ENCODE measurements at places on chromosomes 13 and 19.

GRCh38 chr13:40341096-40341471 lies 325.4 kb downstream of the FOXO1 start:
- DNase-seq, result peak; percentile 25

DNA sequence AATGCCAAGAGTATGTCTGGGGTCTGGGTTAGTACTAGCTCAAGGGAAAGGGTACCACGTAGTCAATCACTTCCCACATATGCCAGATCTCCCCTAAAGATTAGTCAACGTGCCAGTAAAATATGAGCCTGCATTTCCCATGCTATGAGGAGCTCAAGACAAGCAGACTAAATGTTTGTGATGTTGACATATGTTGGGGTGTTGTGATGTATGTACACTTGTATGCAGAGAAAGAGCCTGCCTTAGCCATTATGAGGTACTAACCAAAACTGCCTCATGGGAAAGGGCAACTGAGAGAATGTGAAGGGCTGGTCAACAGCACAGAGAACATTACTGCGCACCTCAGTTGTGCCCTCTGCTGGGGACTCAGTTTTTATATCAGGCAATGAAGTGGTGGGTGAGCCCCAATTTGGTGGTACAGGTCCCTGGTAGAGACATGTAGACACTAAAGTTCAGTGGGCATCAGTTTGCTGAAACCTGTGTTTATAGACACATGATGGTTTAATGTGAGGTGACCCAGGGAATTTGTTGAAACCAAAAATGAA lies 287.0 kb downstream of the DCT start:
- DNase-seq, result no peak

DNA sequence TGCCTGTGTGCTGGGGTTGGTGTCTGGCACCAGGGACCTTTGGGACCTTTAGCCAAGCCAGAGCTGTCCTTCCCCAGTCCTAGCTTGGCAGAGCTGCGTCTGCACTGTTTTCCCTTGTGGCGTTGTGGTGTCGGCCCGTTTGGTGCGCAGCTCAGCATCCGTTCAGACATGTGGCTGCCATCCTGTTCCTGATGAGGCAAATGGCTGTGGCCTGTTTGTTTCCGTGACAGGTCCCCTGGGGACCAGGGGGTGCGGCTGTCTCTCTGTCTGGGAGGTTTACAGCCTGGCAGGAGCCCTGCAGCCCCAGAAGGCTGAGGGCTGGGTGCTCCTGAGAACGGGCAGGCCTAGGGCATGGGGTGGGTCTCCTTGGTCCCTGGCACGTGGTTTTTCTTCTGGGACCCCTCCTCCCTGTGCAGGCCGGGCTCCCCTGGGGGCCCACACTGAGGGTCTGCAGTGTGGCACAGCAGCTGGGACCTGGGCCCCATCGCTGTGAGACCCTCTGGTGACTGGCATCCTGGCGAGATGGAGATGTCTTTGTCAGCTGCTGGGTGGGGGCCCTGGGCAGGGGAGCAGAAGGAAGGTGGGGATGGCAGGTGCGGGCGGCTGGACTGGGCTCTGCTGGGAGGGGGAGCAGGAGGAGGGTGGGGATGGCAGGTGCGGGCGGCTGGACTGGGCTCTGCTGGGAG lies 4.0 kb downstream of the SPPL2B start:
- DNase-seq, result no peak

- no peak for DNase-seq
Observed at GRCh38 chr13:91144054-91144453, 203.4 kb upstream of the MIR17HG start.

DNA sequence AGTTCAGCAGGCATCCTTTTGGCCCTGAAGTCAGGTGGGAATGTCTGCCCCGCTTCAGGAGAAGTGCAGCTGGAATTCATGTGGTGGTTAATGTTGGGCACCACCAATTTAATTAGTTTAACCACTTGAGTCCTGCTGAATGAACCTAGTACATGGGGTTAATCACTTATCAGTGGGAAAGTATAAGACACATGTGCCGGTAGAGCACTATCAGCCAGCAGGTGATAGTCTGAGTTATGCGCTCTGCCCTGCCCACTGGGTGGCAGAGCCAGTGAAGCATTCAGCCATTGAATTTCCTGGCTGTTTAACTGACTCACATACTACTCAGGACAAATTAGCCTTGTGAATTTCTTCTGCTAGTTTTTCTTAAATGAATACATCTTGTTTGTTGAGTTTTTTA lies 789.7 kb upstream of the PRR20A start:
- DNase-seq, result no peak

- DNase-seq, result no peak
Observed at GRCh38 chr19:16018106-16018755, 58.1 kb upstream of the TPM4 start.

DNA sequence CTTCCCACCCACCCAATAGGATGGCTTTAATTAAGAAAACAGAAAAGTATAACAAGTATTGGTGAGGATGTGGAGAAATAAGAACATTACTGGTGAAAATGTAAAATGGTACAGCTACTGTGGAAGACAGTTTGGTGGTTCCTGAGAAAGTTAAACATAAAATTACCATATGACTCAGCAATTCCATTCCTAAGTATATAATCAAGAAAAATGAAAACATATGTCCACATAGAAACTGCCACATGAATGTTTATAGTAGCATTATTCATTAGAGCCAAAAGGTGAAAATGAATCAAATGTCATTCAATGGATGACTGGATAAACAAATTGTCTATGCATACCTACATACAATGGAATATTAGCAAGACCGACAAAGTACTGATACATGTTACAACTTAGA lies 16.9 kb downstream of the DZIP1 start:
- no peak for DNase-seq

DNA sequence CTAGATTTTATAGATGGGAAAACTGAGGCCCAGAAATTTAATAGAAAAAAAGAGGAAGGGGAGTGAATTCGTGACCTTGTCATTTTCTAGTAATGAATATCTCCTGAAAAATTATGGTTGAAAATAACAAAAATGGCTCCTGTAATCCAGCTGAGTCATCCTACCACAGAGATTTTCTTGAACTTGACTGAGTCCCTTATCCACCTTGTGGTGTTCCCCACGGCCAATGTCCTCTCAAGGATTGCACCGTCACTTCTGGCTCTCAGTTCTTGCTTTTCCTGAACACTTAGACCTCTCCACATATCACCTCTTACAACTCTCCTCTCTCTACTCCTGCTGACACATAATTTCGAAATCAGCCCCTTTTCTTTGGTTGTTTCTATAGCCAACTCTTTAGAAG lies 1.2 kb upstream of the KATNAL1 start:
- no peak for DNase-seq

- peak; percentile 41 for DNase-seq
Observed at GRCh38 chr13:78241278-78241919, 322.8 kb upstream of the EDNRB start.

GRCh38 chr13:43301346-43301969 lies 278.1 kb downstream of the DNAJC15 start:
- DNase-seq, result no peak

GRCh38 chr13:40777809-40778175 lies 6.8 kb upstream of the MRPS31 start:
- no peak for DNase-seq

- no peak for DNase-seq
Observed at GRCh38 chr19:16773259-16773658, 53.6 kb downstream of the NWD1 start.

DNA sequence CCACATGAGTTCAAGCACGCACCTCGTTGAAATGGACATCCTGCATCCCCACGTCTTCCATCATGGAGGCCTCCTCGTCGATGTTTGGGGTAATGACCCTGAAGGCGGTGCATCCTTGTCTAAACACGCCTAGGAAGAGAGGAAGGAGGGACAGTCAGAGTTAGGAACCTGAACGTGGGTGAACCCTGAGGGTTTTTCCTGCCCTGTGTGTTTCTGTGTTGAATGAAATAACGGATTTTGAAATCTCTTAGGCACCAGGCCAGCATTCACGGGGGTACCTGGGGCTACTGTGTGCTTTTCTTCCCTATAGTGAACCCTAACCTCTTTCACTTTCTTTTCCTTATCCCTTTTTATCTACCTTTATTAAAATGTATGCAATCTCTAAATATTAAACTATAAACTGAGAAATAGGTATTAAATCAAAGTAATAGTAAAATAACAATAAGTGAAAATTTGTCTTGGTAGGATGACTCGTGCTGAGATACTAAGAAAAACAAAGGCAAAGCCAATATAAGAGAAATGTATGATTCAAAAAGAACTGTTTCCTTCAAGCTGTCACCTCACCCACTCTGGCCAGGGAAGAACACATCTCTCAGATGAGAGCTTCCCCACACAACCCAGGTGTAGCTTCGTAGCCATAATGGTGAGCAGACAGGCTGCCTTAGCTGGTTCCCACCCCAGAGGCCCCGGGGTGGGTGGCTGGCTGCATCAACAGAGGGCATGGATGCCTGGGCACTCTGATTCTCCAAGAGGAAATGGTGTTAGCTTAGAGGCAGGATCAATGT lies 72.1 kb upstream of the SLC15A1 start:
- no peak for DNase-seq

DNA sequence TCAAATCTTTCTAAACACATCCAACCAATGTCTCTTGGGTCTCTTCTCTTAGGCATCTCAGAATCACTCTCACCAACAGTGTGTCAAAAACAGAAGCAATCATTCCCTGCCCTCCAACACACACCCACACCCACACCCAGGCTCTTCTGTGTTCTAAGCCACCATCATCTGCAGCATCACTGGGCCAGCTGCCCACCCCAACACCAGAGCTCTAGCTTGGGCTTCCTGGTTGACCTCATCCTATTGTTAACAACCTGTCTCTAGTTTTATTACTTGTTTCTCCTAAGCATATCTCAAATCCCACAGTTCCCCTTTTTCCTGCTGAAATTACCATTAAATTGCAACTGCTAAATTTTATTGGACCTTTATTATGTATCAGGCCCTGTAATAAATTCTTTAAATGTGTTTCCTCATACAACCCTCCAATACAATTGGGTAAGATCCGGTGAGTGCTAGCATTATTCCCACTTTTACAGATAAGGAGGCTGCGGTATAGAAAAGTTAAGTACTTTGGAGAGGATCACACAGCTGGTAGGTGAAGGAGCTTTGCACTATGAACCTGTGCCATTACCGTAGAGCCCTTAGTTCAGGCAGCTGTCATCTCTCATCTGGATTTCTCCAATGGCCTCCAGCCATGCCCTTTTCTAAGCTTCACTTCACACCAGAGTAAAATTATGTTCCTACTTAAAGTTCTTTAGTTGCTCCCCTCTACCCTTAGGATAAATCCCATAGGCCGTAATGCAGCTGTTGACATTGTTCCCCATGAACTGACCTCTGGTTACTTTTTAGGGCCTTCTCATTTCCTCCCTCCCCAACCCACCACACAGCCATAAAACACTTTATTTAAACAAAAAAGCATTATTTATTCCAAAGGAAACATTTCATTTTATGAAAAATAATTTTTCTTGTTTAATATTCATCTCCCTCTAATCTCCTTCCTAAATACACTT lies 227.7 kb downstream of the B3GLCT start:
- no peak for DNase-seq

- DNase-seq, result no peak
Observed at GRCh38 chr13:78238911-78239310, 320.3 kb upstream of the EDNRB start.

GRCh38 chr19:46542428-46543230 lies 47.0 kb upstream of the PNMA8B start:
- peak; percentile 75 for DNase-seq

- no peak for DNase-seq
Observed at GRCh38 chr13:95124959-95125358, 176.3 kb downstream of the ABCC4 start.

DNA sequence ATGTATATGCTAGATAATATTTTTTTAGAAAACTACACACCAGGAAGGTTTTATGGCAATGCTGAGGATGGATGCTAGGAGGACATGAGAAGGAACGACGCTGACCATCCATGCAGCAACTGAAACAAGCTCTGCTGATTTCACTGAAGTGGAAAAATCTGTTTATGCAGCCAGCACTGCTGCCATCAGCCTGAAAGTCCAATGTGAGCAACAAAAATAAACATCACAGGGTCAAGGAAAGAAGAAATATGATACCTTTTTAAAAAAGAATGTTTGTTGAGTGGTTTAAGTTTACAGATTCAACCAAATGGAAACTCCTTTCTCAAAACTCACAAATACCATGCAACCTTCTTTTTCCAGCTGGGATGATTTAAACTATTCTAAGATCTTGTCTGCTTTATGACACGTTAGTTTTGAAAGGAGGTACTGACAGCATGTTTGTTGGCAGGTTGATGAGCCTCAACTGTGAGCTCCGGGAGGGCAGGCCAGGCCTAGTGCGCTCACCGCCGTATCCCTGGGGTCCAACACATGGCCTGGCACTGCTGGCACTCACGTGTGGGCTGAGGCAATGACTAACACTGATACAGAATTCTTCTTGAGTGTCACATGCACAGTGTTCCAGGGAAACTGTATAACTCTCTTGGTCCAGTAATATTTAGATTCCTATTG lies 46.8 kb downstream of the LATS2 start:
- no peak for DNase-seq

- DNase-seq, result no peak
Observed at GRCh38 chr13:19597523-19597922, 35.9 kb upstream of the MPHOSPH8 start.

DNA sequence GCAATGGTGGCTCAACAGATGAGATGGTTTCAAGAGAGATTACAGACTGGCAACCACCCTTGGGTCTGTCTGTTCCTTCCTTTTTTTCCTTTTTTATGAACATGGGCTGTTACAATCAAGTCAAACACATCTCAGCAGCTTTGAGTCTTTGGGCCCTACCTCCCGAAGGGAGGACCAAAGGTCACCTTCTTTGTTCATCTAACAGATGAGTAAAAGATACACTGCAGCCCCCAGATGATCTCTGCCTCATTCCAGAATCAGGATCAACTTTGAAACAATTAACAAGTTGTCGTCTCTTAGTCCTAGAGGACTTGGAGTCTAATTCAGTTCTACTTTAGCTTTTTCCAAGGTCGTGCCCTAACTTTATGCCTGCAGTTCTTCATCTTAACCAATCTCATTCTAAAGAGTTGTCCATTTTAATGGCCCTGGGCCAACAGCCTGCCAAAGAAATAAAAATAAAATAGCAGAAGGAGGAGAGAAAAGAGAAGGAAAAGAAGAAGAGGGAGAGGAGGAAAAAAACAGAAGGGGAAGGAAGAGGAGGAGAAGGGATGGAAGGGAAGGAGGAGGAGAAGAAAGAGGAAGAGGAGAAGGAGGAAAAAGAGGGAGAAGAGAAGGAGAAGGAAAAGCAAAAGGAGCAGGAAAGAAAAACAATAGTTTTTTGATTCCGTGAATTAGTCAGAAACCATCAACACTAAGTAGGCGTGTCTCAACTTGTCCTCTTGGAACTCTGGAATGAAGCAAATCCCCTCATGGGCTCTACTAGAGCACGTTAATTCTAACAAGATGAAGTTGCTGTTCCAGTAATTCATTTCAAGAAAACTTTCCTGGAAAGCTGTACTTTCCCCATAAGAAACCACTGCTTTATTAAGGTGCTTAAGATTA lies 281.2 kb downstream of the FOXO1 start:
- DNase-seq, result no peak

GRCh38 chr13:69737129-69737935 lies 370.3 kb upstream of the ATXN8OS start:
- no peak for DNase-seq

GRCh38 chr13:76724421-76724820 lies 161.8 kb downstream of the KCTD12 start:
- DNase-seq, result no peak
